ENCODE measurements at places on chromosomes 1 and 21.

DNA sequence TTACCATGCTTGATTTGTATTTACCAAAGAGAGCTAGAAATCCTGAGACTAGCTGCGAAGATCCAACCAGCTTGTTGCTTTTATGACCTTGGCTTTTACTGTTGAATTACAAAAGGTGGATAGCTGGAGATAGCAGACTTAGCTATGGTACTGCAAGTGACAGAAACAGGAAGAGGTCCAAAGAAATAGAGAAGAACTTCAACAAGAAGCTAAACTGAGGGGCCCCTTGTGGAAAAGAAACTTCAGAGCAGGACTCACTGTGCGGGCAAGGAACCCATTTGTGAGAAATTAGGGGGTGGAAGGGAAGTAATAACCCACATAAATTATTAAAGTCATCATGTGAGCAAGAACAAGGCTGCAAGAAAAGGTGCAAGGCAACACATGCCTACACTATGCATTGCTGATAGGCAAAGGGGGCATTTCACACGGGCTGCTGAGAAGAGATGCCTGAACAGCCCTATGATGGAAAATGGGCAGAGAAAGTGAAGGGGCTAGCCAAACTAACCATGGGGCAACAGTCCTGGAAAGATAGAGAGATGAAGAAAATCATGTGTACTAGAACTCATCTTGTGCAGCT, 116.6 kb upstream of the PRDX6 start:
- DNase-seq: no peak

GRCh38 chr1:109466452-109467300, at the start of gene SYPL2:
Gene SYPL2, plus strand, starts transcription at chr1:109466546. Its CDS starts 298 bp downstream, at chr1:109466844.
- peak; percentile 53 for DNase-seq

DNA sequence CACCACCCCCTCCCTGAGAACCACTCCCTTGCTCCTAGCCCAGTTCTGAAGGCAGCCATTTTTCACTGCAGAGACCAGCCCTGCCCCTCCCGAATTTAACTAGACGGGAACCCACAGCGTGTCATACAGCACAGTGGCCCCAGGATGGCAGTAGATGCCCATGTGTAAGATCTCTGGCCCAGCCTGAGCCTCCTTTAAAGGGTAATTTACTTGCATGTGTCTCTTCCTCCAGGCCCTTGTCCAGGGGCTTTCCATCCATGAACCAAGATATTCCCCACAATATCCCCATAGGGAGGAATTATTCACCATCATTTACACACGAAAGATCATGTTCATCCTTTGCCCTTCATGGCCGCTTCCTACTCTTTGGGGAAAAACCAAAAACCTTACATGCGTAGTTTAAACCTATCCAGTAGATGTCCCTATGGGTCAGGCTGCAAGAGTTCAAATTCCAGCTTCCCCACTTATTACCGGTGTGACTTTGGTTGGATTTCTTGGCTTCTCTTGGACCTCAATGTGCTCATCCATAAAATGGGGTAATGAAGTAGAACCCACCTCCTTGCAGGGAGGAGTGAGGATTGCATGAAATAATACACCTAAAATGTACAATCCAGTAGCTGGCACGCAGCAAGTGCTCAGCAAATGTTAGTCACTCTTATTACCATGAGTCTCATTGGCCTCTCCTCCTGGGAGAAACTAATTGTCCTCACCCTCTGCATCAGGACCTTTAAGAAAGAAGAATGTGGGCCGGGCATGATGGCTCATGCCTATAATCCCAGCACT, 4.0 kb upstream of the LACTBL1 start:
- peak; percentile 68 for DNase-seq

DNA sequence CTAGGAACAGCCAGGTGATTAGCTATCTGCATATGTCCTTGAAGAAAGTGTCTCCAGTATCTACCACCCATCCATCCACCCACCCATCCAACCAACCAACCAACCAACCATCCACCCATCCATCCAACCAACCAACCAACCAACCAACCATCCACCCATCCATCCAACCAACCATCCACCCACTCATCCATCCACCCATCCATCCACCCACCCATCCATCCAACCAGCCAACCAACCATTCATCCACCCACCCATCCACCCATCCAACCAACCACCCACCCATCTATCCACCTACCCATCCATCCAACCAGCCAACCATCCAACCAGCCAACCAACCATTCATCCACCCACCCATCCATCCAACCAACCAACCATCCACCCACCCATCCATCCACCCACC, 12.1 kb downstream of the C21orf58 start:
- no peak for DNase-seq

DNA sequence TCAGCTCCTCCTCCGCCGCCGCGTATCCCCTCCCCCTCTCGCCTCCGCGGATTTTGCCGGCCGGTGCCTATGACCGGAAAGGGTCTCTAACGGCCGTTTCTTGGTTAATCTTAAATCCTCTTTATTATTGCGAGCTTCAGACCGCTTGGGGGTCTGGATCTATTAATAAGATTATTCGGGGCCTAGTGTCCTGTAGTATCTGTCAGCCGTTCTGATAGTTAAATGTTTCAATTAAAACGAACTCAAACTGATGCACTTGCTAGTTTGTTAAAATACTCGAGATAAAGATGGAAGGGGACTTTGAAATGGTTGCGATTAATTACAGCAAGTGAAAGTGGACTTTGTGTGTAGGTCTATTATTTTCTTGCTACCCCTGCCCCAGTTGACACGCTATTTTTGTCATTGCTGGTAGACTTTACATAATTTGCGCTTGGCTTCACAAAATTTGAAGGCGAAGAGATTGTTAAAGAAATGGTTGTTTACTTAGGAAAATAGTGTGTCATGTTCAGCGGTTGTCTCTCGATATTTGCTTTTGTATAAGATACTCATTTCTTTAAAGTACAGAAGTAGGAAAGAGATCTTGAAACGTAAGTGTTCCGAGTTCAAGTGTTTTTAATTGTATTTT, 779 bp downstream of the SON start:
- DNase-seq: peak; percentile 73

DNA sequence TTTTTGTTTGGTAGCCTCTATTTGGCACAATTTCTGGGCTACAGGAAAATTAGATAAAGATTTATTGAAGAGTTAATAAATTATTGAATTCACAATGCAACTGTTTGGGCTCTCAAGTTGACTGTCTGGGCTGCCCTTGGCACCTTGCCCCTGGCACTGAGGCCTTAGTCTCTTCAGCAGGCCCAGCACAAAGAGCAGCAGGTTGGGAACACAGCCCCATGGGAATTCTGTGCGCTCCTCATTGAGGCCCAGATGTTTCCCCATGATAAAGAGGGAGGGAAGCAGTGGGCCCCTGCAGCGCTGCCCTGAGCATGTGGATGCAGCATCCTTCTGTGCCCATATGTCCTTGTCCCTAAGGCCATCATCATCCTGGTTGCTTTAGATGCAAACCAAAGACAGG, 2.9 kb downstream of the CRNN start:
- DNase-seq: no peak

DNA sequence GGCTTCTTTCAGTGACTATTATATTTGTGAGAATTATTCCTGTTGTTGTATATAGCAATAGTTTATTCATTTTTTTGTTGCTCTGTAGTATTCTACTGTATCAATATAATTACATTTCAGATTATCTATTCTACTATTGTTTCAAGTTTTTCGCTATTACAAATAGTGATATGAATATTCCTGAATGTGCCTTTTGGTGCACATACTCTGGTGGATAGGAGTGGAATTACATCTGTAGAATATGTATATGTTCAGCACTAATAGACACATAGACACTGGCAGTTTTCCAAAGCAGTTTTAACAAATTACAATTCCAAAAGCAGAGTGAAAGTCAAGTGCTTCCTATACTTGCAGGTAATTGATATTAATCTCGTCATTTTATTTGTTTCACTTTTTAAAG, 696.2 kb upstream of the PRMT6 start:
- DNase-seq: no peak

GRCh38 chr1:227357171-227357926, 39.1 kb upstream of the CDC42BPA start:
- peak; percentile 37 for DNase-seq

- no peak for DNase-seq
These were observed 187.7 kb downstream of the KAZN start for GRCh38 chr1:14786109-14786675.

- no peak for DNase-seq
These were observed 1036.0 kb downstream of the AMY1C start for GRCh38 chr1:104785575-104786187.

GRCh38 chr21:31276663-31277062, 67.4 kb downstream of the TIAM1 start:
- DNase-seq: no peak

- DNase-seq: no peak
These were observed 6.8 kb downstream of the DESI2 start for GRCh38 chr1:244659694-244660093.

- DNase-seq: no peak
These were observed 86.7 kb downstream of the DDX20 start for GRCh38 chr1:111842411-111842810.

DNA sequence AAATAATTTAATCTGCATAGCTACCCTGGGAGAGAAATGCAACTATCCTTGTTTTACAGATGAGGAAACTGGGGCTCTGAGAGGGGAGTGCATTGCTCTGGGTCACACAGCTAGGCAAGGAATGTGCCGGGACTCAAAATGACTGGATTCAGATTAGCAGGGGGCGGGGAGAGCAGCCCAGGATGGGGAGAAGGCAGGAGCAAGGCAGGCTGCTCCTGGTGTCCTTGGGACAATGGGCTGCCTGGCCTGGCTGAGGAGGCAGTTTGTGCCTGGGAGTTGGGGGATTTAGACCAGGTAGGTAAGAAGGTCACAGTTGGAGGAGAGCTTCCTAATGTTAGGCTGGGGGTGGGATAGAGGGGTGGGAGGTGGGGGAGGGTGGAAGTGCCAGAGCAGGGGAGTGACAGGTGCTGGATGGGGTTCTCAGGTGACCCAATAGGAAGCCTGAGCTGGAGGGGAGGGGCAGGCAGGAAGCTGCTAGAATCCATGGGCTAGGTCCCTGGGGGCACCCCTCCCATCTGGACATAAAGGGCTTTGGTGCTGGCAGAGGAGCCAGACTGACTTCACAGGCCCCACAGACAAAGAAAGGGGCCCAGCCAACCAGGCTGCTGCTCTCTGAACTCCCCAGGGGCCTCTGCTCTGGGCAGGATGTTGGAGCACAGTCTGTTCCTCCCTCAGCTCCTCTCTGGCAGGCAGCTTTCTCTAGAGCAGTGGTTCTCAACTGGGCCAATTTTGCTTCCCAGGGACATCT, 29.0 kb downstream of the TRIM62 start:
- DNase-seq: peak; percentile 11

Measured in left colon (tissue), 2 donors.